ENCODE measurements at places on chromosomes 16 and 17.

DNA sequence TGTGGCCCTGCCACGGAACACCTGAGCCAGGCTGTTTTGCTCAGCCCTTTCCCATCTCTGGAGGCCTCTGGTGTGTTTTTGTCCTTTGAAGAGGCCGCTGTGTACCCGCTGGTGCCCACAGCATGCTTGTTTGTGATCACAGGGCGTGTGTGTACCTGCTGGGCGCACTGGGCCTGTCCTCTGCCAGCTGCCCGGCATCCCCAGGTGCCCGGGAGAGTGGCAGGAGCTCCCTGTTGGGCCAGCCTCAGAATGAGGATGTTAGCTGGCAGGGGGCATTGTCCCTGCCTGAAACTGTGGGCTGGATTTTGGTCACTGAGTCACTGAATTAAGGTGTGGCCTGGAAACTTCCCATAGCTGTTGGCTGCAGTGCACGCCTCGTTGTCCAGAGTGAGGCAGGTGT, 31.1 kb downstream of the BAIAP2 start:
- DNase-seq: no peak

DNA sequence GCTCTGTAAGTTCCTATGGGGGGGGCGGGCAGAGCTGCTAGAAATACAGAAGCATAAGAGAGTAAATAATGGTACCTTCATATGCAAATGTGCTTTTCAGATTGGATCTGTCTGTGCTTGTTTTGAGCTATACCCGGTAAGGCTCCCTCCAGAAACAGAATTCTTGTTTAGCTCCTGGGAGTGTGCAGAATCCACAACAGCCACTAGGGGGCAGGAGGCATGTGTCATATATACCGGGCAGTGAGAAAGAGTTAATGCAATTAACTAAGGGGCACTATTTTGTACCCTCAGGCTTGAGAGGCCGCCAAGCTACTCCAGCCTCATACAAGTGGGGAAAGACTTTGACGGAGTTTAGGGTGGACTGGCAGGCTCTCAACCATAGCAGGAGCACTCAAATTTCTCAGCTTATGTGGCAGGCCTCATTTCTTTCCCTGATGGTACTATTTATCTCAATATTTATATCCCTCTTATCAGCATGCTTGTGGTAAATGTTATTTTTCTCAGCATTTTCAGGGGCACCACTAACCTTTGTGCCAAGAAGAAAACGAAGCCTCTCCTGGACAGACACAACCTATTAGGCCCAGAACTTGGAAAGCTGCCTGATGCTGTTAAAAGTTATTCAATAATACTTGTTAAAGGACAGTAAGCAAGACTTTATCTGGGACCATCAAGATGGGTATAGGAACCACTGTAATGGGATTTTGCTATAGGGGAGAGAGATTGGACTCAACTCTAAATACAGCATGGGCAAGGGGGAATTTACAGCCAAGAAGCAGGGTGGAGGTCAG, 10.7 kb upstream of the CENPV start:
- no peak for DNase-seq

DNA sequence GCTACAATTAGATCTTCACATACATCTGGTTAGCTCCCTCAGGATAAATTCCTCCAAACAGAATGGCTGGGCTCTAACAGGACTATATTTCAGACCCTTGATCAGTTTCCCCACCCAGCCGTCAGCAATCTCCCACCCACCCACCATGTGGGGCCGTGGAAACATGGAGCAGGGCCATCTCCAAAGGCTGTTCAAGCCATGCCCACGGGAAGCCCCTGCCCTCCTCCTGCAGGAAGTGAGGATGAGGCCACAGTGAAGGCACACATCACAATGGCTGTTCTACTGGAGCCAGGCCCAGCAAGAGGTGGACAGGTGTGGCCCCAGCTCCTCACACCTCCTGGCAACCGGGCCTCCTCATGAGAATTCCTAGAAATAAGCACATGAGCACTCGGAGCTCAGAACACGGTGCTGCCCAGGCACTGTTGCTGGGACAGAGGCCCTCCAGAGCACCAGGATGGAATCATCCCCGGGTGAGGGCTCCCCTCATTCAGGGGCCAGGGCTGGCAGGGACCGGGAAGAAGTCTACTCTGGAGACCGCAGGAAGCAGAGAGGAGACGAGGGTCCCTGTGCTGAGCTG, at the start of gene LITAFD:
Gene LITAFD (plus strand): TSS at position 311 of the 577 bp plus-strand sequence. CDS start 2,005 bp downstream, outside the sequence.
- DNase-seq: no peak

- DNase-seq: no peak
Observed at GRCh38 chr17:43402078-43402477, 3.3 kb downstream of the ARL4D start.

- no peak for DNase-seq
Observed at GRCh38 chr16:68655806-68656205, 10.7 kb downstream of the CDH3 start.

GRCh38 chr16:74438492-74438979, 17.3 kb upstream of the CLEC18B start:
- no peak for DNase-seq

- no peak for DNase-seq
Observed at GRCh38 chr16:29678691-29679267, at the start of gene QPRT. Gene QPRT, plus strand, starts transcription at chr16:29679180. Its CDS starts 18 bp downstream, at chr16:29679198.

DNA sequence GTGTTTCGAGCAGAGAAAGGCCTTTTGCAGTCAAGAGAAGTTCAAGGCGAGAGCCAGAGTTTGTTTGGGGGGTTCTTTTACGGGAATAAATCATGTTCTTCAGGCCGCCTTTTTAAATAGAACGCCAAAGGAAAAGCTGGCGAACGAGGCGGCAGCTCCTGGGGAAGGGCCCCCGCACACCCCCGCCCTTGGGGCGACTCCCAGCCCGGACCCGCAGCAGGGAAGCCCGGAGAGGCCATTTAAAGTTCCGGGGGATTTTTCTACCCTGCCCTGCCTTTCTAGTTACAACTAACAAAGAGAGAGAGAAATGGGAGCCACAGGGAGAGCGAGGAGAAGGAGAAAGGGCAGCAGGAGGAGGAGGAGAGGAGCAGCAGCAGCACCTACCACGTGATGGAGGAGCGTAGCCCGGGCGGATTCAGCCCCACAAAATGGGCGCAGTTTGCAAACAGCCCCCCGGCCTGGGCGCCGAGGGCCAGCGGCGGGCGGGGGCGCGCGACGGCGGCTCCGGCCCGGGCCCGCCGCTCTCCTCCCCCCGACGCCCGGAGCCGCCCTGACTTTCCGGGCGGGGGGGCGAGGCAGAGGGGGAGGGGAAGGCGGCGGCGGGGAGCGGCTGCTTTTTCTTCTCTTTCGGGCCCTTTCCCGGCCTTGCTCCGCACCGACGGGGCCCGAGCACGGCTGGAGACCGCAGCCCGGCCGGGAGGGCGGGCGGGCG, 634 bp downstream of the KANSL1 start:
- no peak for DNase-seq

GRCh38 chr17:17088086-17088485, 45.8 kb downstream of the MPRIP start:
- no peak for DNase-seq

- no peak for DNase-seq
Observed at GRCh38 chr17:68559316-68559715, 41.9 kb downstream of the FAM20A start.

- DNase-seq: no peak
Observed at GRCh38 chr16:4087990-4088577, 28.2 kb downstream of the ADCY9 start.

DNA sequence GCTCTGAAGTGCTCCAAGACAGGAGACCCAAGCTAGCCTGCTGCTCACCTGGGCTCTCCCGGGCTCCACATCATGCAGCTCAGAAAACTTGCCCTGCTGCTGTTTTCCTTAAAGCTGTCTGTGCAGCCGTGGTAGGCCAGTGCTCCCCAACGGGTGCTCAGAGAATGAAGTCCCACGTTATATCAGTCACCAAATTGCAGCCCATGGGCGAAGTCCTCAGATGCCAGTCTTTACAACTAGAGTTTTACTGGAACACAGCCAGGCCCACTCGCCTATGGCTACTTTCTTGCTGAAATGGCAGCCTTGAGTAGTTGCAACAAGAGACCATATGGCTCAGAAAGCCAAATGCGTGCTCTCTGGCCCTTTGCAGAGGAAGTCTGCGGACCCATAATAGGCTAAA, 6.3 kb downstream of the CREBBP start:
- no peak for DNase-seq

GRCh38 chr16:67294938-67295361, 15.6 kb downstream of the PLEKHG4 start:
- DNase-seq: no peak

DNA sequence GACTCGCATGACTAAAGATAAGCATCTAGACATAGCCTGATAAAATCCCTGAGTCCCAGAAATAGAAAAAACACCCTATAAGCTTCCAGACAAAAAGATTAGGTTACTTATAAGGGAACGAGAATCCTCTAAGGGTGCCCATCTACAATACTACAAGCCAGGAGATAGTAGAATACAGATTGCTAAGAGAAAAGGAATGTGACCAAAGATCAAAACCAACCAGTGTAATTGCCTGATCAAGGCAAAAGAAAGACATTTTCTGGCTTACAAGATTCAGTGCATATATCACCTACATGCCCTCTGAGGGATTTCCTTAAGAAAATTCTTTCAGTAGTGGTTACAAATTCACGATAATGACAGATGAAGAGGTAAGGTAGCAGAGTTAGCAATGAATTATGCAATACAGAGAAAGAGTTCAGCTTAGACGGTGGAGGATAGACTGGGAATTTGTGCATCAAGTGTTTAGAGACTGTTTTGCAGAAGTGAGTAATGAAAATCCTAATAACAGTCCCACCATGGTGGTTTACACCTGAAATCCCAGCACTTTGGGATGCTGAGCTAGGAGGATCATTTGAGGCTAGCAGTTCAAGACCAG, 35.0 kb downstream of the BCL7C start:
- DNase-seq: no peak

DNA sequence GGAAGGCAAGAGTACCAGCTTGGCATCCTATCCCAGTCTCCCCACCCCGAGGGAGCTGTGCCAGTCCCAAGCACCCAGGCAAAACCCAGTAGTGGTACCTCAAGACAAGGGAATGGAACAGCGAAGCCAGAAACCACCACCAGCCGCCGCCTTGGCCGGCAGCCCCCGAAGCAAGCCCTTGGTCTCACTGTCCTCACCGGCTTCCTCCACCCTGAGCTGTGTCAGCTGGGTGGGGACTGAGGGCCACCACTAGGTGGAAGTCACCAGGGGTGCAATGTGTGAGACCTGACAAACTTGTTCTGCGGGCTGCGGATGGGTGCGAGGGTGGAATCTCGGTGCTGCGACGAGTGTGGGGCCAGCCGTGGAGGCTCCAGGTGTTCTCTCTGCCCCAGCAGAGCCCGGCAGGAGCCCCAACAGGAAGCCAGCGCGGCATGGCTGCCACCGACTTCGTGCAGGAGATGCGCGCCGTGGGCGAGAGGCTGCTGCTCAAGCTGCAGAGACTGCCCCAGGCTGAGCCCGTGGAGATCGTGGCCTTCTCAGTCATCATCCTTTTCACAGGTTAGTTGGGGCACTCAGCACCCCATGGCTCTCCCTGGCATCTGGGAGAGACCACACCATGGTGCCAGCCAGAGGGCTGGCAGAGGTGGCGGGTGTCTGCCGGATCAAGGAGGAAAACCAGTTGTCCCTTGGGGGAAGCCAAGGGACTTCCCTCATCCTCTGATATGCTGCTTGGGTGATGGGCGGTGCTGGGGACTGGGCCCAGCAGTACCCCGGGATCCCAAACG, 6.7 kb downstream of the SMIM5 start:
- DNase-seq: no peak

- DNase-seq: no peak
Observed at GRCh38 chr17:74597069-74597790, 5.1 kb upstream of the CD300LD start.

DNA sequence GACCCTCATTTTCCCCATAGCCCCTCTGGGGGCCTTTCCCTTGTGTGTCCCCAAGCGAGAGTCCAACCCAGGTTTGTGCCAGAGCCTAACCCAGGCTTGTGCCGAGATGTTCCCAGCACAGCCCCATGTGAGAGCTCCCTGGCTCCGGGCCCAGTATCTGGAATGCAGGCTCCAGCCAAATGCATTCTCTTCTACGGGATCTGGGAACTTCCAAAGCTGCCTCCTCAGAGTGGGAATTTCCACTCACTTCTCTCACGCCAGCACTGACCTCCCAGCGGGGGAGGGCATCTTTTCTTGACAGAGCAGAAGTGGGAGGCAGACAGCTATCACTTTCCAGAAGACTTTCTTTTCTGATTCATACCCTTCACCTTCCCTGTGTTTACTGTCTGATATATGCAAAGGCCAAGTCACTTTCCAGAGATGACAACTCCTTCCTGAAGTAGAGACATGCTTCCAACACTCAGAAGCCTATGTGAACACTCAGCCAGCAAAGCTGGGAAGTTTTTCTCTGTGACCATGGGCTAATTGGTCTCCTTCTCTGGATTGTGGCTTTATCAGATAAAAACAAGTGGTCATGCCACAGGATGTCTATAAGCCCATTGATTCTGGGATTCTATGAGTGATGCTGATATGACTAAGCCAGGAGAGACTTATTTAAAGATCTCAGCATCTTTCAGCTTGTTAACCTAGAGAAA, 2.5 kb upstream of the CCL2 start:
- DNase-seq: peak; percentile 83

- no peak for DNase-seq
Observed at GRCh38 chr16:28068976-28069375, 5.5 kb upstream of the GSG1L start.

DNA sequence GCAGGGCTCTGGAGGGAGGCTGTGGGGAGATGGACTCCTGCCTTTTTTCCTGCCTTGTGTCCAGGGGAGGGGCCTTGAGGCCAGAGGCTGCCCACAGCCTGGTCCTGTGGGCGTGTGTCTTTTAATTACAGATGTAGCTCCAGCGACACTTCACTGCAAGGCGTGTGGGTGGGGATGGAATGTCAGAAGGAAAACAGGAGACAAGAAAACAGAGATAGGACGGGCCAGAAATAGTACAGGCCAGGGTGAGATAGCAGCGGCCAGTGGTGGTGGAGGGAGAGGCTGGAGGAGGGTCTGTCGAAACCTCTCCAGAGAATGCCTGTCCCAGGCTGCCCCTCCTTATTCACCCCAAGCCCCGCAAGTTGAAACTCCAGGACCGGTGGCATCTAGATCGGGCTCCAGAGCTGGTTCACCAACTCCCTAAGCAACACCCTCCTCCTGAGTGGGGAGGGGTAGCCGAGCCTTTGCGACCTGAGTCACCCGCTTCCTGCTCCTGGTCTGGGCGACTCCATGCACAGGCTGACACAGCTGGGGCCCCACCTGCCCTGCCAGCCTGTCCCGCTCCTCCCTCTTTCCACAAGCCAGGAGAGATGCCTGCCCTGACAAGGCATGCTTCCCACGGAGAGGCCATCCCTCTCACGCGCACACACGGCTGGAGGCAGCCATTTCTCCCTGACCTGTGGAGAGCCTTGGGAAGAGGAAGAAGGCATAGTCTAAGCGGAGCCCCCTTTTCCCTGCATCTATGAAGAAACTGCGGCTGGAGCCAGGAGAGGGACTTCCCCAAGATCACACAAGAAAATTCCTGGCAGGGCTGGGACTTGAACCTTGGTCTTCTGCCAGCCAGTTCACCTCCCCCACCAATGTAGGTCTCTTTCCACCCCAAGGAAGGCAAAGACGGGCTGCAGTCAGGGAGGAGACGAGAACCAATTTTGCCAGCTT, 6.6 kb upstream of the JUP start:
- no peak for DNase-seq

All from AG09319 (cell line).